ENCODE measurements at places on chromosomes 3 and 15.

DNA sequence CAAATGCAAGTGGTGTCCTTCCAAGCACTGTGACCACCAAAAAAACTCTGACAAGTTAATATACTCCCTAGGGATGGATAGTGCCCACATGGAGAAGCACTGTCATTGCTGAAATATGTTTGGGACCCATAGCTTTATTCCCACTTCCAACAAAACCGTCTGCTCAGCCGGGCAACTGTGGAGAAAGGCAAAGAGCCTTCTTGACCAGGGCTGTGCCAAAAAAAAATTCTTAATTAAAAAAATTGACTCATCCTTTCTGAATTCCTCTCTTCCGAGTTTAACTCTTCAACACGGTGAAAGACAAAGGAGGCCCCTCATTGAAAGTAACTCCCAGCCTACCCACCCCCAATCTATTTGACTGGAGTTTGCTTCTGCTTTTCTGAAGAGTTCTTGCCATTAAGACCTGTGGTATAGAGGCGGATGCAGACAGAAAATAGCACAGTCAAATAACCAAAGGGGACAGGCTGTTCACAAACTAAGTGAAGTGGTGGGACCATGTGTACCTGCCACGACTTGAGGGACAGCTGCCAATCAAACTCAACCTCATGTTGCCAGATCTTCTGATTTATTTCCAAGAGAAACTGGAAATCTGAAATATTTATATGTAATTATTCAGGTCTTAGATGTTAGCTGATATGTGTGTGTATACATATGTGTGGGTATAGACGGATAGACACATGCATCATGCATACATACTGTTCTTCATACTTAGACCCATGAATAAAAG lies 135.4 kb upstream of the PFN2 start:
- DNase-seq, result no peak

DNA sequence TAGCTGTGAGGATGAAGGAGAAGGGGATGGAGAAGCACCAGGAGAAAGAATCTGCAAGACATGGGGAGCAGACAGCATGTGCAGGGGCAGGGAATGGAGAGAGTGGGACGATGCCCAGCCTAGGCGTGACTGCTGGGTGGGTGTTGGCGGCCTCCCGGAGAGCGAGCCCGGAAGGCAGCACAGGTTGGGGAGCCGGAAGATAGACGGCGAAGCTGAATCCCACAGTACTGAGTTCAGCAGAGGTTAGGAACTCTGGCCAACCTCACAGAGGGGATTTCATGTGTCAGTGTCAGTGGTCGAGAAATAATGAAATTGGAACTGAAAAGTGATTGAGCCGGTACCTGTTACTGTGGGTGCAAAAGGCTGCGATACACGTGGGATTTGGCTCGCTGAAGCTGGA lies 55.2 kb downstream of the PXYLP1 start:
- no peak for DNase-seq

DNA sequence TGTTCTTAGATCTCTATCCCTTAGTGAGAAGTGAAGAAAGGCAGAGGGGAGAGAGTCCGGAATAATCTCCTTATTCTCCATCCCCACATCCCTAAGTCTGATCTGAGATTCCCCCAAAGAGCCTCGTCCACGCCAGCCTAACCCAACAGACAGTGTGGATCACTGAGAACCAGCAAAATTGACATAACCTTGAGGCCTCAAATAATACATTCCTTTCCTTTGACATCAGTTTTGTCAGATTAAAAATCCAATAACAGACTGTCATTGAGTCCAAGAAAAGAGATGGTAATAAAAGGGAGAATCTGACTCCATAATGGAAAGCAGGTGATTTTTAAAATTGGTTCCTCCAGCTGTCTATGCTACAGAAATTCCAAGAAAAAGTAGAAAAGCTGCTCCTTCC lies 7.7 kb upstream of the SIAH2 start:
- DNase-seq, result no peak

GRCh38 chr3:66931291-66931690 lies 66.8 kb upstream of the KBTBD8 start:
- DNase-seq, result no peak

GRCh38 chr3:124063197-124063909 lies 71.4 kb upstream of the ROPN1 start:
- no peak for DNase-seq

DNA sequence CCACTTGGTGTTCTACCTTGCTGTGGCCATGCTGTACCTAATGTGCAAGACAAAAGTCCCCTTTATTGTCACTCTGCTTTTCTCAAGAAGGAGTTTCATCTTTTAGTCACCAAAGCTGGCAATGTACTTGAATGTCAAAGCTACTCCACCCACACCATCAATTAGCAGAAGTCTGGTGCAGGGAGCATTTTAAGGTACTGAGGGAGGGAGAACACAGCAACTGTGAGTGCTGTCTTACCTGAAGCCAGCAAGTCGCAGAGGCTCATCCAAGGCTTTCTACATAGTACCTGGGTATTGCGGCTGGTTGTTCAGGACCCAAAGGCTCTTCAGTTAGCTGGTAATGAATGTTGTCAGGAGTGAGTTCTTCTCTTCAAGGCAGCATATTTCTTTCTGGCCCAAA lies 820.4 kb downstream of the OTOL1 start:
- no peak for DNase-seq

- peak; percentile 15 for DNase-seq
These were observed 562.3 kb downstream of the MCTP2 start for GRCh38 chr15:94793641-94794040.
